Glutamatergic neuron (in vitro differentiated cells): ENCODE measurements at places on chromosomes 16 and 17.

- no peak overlapping the region for H3K4me3 ChIP-seq
- no peaks in the 10 kb centered on the region for H3K4me1 ChIP-seq
- peaks cover 11% of the 10 kb centered on the region for H3K27me3 ChIP-seq
- H3K27ac ChIP-seq: no peak overlapping the region
- no peak for DNase-seq
Measured at GRCh38 chr17:41629826-41630670, 5.7 kb upstream of the KRT17 start.

GRCh38 chr16:58670946-58671583, 13.5 kb downstream of the SLC38A7 start:
- H3K36me3 ChIP-seq: peaks cover 4% of the 10 kb centered on the region
- H3K4me1 ChIP-seq: no peaks in the 10 kb centered on the region
- DNase-seq: no peak
- no peak overlapping the region for H3K4me3 ChIP-seq
- H3K27ac ChIP-seq: no peak overlapping the region

DNA sequence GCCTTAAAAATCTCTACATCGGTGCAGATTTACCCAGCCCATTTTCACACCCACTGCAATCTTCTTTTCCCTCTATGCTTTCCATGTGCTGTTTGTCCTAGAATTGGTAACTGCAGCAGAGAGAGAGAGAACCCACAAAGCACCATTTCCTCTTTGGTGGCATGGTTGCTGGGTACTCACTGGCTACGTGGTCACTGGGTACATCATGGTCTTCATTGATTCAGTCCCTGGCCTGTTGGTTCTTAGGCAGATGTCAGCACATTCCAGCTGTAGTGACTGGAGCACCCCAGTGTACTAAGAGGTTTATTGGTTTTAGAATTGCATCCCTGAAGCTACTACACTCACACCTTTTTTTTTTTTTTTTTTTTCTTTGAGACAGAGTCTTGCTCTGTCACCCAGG, 156.1 kb upstream of the CACNG5 start:
- peaks cover 5% of the 10 kb centered on the region for H3K4me1 ChIP-seq
- no peak overlapping the region for H3K27ac ChIP-seq
- DNase-seq: no peak

- H3K27me3 ChIP-seq: peaks cover 5% of the 10 kb centered on the region
- DNase-seq: no peak
- H3K4me1 ChIP-seq: no peaks in the 10 kb centered on the region
- H3K4me3 ChIP-seq: peak within 1 kb of the TSS; percentile 42
- H3K27ac ChIP-seq: no peak within 1 kb of the TSS
- H3K36me3 ChIP-seq: peaks cover 38% of the 10 kb centered on the region
Measured at GRCh38 chr16:82011199-82011641, at the start of gene SDR42E1. TSS of gene SDR42E1 (minus strand) at chr16:82011470. CDS start at chr16:82000858, 10,612 bp downstream.

DNA sequence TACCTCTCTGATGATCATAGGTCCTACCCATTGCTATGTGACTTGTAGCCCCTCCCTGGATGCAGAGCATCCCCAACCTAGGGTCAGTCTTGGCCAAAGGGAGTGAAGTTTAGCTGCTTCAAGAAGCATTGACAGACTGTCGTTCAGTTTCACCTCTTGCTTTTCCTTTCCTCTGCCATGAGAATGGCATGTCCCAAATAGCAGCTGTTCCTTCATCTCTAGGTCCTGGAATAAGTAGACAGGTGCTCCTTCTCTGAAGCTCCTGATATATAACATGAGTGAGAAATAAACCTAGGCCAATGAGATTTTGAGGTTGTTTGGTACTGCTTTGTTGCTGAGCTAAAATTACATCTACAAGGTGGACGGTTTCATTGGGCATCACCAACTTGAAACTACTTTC, 204.5 kb upstream of the CACNG5 start:
- peaks cover 2% of the 10 kb centered on the region for H3K4me1 ChIP-seq
- H3K27me3 ChIP-seq: no peaks in the 10 kb centered on the region
- DNase-seq: no peak
- H3K27ac ChIP-seq: no peak overlapping the region

DNA sequence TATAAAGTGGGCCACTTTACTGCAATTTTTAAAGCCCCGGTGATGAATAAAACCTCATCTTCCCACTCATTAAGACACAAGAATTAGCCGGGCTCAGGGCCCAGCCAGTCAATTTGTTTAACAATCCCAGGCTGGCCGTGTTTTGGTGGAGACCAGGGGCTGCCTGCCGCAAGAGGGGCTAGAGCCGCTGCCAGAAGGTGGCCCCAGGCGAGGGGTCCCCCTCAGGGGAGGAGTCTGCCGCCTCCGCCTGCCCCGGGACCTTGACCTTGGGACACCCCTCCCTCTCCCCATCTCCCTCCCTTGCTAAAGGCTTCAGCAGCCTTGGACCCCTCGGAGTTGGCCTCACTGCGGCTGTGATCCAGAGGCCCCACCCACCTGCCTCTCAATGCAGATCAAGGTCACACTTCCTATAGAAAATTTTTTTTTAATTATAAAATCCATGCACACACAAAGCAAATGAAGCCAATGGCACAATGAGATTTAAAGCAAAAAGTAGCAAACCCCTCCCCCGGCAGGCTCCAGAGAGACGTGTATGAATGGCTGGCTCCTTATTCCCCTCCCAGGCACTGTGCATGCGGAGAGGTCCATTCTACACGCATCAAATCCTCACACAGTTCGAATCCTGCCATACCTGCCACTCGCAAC, 23.0 kb upstream of the SLC38A10 start:
- H3K4me1 ChIP-seq: peaks cover 4% of the 10 kb centered on the region
- H3K27ac ChIP-seq: no peak overlapping the region
- H3K27me3 ChIP-seq: peaks cover 3% of the 10 kb centered on the region
- DNase-seq: peak; percentile 40
- H3K4me3 ChIP-seq: peak overlapping the region; percentile 61
- H3K36me3 ChIP-seq: no peaks in the 10 kb centered on the region

- H3K36me3 ChIP-seq: no peaks in the 10 kb centered on the region
- no peak overlapping the region for H3K27ac ChIP-seq
- no peak for DNase-seq
Measured at GRCh38 chr17:80682372-80682771, 137.7 kb downstream of the RPTOR start.

GRCh38 chr17:42294469-42295398, 6.4 kb downstream of the STAT5A start:
- H3K4me1 ChIP-seq: peaks cover 18% of the 10 kb centered on the region
- no peak overlapping the region for H3K27ac ChIP-seq
- no peak for DNase-seq
- no peak overlapping the region for H3K4me3 ChIP-seq
- H3K27me3 ChIP-seq: peaks cover 3% of the 10 kb centered on the region
- H3K36me3 ChIP-seq: no peaks in the 10 kb centered on the region

DNA sequence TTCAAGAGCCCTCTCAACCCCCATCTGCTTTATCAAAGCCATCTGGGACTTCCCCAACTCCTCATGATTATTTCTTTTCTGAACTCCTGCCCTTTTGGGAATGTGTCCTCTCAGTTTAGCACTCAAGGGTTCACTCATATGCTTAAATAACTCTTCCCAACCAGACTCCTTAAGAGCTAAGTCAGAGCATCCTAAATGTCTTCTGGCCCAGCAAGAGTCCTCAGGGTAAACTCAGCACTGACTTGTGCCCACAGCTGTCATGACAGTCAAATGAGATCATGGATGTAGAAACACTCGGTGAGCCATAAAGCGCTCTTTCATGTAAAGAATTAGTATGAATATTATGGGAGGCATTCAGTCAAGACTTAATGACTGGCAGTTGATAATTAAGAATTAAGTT, 85.9 kb downstream of the TEX14 start:
- no peaks in the 10 kb centered on the region for H3K27me3 ChIP-seq
- no peaks in the 10 kb centered on the region for H3K4me1 ChIP-seq
- DNase-seq: no peak

DNA sequence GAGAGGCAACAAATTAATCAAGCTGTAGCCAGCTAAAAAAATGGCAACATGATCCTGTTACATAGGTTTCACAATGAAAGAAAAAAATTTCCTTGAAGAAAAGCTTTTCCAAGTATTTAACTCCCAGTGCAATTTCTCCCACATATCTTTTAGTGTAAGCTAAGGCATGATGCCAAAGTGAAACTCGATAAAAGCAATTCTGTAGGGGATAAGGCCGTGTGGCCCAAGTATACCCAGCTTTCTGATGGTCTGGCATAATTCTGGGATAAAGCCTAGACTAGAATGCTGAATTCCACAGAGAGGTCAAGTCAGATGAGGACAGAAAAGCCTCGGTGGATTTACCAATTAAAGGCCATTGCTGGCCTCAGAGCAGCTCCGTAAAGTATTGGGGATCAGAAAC, 36.2 kb downstream of the CTCF start:
- DNase-seq: no peak
- no peak overlapping the region for H3K4me3 ChIP-seq
- H3K27ac ChIP-seq: no peak overlapping the region
- no peaks in the 10 kb centered on the region for H3K36me3 ChIP-seq
- peaks cover 3% of the 10 kb centered on the region for H3K27me3 ChIP-seq
- H3K4me1 ChIP-seq: peaks cover 11% of the 10 kb centered on the region

- peaks cover 3% of the 10 kb centered on the region for H3K27me3 ChIP-seq
- no peak for DNase-seq
- no peak overlapping the region for H3K4me3 ChIP-seq
- peak overlapping the region; percentile 40 for H3K27ac ChIP-seq
Measured at GRCh38 chr17:17200311-17200710, 5.8 kb downstream of the PLD6 start.

- H3K4me3 ChIP-seq: no peak overlapping the region
- H3K27me3 ChIP-seq: peaks cover 3% of the 10 kb centered on the region
- DNase-seq: no peak
- H3K27ac ChIP-seq: no peak overlapping the region
- H3K36me3 ChIP-seq: peaks cover 5% of the 10 kb centered on the region
Measured at GRCh38 chr17:74571621-74572270, 4.4 kb upstream of the CD300H start.

- peak within 1 kb of the TSS; percentile 94 for H3K4me3 ChIP-seq
- H3K27me3 ChIP-seq: peaks cover 11% of the 10 kb centered on the region
- H3K27ac ChIP-seq: peak within 1 kb of the TSS; percentile 95
- peaks cover 14% of the 10 kb centered on the region for H3K4me1 ChIP-seq
- peak; percentile 88 for DNase-seq
Measured at GRCh38 chr17:28552176-28552999, at the start of gene UNC119. TSS of gene UNC119 (minus strand) at chr17:28552624. CDS start at chr17:28552557, 67 bp downstream.

GRCh38 chr16:8893976-8894690, 12.0 kb downstream of the LITAFD start:
- no peak for DNase-seq
- no peak overlapping the region for H3K27ac ChIP-seq
- peaks cover 20% of the 10 kb centered on the region for H3K4me1 ChIP-seq
- H3K27me3 ChIP-seq: peaks cover 1% of the 10 kb centered on the region

DNA sequence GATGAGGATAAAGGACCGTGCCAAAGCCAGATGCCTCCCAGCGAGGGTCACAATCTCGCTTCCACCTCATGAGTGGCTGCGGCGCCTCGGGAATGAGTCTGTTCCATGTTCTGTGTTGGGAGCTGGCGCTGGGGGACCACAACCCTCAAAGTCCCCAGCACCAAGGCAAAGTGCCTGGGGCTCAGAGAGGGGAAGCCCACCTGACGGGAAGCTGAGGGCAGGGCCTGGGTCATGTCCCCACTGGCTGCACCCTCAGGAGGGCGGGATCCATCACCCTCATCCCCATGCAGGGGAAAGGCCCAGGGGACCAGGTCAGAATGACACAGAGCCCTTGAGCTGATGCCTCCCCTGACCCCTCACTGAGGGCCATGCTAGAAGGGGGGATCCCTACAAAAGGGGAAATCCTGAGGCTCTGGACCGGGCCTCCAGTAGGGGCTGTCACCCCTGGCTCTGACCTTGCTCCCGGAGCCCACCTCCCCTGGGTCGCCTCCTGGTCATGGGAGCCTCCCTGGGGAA, 151.3 kb upstream of the PLCG2 start:
- no peak for DNase-seq
- H3K27me3 ChIP-seq: peaks cover 9% of the 10 kb centered on the region
- H3K4me1 ChIP-seq: peaks cover 29% of the 10 kb centered on the region
- no peak overlapping the region for H3K27ac ChIP-seq

GRCh38 chr17:35849469-35850348, 19.0 kb downstream of the HEATR9 start:
- H3K4me3 ChIP-seq: no peak overlapping the region
- H3K4me1 ChIP-seq: peaks cover 6% of the 10 kb centered on the region
- H3K27ac ChIP-seq: no peak overlapping the region
- H3K27me3 ChIP-seq: peaks cover 2% of the 10 kb centered on the region

DNA sequence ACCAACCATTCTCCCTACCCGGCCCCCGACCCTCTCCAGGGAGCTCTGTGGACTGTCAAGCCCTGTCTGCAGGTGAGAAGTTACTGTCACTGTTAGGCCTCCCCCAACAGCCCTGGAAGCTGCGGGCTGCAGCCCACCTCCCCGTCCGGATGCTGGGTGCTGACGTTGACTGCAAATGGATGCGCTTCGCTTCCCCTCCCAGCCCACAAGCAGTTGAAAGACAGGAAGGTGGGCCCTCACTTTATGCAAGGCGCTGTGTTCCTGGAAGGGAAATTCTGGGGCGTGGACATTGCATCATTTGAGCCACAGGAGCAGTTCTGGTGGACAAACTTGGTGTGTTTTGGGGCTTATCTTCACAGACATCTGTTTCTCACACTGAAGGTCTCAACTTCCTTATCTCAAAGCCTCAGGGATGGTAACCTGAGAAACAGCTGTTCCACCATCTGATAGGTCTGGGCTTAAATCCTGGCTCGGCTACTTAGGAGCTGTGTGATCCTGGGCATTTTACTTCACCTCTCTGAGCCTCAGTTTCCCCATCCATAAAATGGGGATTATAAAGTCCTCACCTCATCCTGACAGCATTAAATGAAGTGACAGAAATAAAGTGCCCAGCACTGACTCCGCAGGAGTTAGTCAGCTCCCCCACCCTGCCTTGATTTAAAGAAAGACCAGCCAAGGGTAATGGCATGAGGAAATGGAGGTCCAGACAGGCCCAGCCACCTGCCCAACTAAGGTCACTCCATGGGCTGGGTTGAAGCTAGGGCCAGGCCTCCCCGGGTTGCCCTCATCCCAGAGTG, 4.6 kb upstream of the DRC7 start:
- peaks cover 8% of the 10 kb centered on the region for H3K27me3 ChIP-seq
- DNase-seq: no peak
- H3K4me1 ChIP-seq: peaks cover 7% of the 10 kb centered on the region
- H3K36me3 ChIP-seq: no peaks in the 10 kb centered on the region
- peak overlapping the region; percentile 12 for H3K27ac ChIP-seq
